Cardiac muscle cell (in vitro differentiated cells and primary cell): ENCODE measurements at places on chromosomes 4 and X. TPM values are rescaled to one million over a fixed set of nuclear protein-coding genes. Genes with fewer than 3 reads are reported as not detected.

CAPN6 gene
- total RNA-seq = 0.39 and 0.66 TPM in 2 replicates

NAA11 gene
- total RNA-seq = not detected in 2 replicates

CENPVL1 gene
- 1.4 TPM in 2 replicates for total RNA-seq

GAGE12H gene
- not detected in 2 replicates for total RNA-seq

QRFPR gene
- total RNA-seq = 1.1 and 2.6 TPM in 2 replicates

FGFBP2 gene
- total RNA-seq = not detected in 2 replicates

PSAPL1 gene
- 4.4 and 4.6 TPM in 2 replicates for total RNA-seq

FAM47A gene
- not detected in 2 replicates for total RNA-seq

GRIA2 gene
- total RNA-seq = not detected in 2 replicates

YY2 gene
- 0.63 and 1.1 TPM in 2 replicates for total RNA-seq

TMEM129 gene
- total RNA-seq = 174 and 175 TPM in 2 replicates

CLDN34 gene
- 0.14 TPM in 1 of 2 replicates, not detected in the other for total RNA-seq

DNA sequence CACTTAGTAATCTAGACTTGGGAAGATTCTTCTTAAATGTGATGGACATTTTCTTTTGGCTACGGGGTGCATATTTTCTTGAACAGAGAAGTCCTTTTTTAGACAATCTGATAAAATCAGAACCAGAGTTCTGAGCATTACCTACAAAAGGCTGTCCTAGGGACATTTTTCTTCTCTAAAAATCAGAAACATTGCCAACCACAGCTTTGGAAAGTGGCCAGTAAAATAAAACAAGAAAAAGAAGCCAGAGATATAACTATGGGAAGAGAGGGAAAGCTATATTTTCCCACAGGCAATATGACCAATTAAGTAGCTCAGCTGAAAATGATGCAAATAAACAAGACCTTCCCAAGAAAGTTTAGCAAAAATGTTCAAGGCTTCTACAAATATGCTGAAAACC, 55.9 kb downstream of the MXRA5 start:
- no peaks in the 10 kb centered on the region for H3K4me1 ChIP-seq
- no peaks in the 10 kb centered on the region for H3K27me3 ChIP-seq
- no peak for DNase-seq
- no peak overlapping the region for H3K27ac ChIP-seq
- H3K4me3 ChIP-seq = no peak overlapping the region

DNA sequence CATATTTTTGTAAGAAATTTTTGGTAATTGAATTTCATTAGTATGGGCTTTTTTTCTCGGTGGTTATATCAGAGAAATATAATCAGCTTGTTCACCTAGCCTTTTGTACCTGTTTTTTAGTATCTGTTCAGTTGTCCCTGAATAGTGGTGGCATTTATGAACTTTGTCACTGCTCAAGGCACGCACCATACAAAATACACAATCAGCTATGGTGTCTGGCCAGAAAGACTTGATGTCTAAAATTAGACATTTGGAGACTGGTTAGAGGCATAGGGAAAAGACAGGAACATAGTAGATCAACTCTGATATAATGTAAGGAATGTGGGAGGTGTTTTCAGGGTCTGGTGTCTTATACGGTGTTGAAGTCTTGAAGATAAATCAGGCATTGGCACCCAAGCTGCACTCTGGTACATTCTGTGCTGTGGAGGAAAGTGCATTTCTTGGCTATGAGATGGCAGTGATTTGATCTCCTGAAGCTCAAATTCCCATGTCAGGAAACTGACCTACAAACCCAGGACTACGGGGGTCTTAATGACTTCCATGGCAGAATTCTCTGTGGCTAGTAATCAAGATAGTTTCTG, 3.6 kb downstream of the ART3 start:
- no peaks in the 10 kb centered on the region for H3K27me3 ChIP-seq
- DNase-seq = peak; percentile 26
- H3K27ac ChIP-seq = peak overlapping the region; percentile 72
- H3K4me1 ChIP-seq = peaks cover 26% of the 10 kb centered on the region

- H3K36me3 ChIP-seq = no peaks in the 10 kb centered on the region
- H3K27me3 ChIP-seq = peaks cover 3% of the 10 kb centered on the region
These were observed 1283.4 kb downstream of the PCDH7 start for GRCh38 chr4:32003548-32003947.

DNA sequence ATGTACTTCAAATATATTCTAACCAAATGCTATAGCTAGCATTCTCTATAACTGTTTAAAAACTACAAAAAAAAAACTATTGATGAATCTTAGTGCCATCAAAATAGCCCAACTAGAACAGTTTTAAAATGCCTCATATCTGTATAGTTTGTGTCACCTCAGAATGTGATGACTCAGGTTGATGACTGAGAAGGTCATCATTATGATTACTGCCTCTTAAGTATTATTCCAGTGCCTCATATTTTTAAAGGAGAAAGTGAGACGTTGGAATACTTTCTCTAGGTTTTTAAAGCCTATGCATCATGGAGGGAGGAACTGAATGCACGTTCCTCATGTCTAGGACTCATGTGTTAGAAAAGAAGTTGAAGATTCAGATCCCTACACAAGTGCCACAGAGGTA, 88.2 kb downstream of the TMA16 start:
- H3K4me3 ChIP-seq = no peak overlapping the region
- no peaks in the 10 kb centered on the region for H3K36me3 ChIP-seq

DNA sequence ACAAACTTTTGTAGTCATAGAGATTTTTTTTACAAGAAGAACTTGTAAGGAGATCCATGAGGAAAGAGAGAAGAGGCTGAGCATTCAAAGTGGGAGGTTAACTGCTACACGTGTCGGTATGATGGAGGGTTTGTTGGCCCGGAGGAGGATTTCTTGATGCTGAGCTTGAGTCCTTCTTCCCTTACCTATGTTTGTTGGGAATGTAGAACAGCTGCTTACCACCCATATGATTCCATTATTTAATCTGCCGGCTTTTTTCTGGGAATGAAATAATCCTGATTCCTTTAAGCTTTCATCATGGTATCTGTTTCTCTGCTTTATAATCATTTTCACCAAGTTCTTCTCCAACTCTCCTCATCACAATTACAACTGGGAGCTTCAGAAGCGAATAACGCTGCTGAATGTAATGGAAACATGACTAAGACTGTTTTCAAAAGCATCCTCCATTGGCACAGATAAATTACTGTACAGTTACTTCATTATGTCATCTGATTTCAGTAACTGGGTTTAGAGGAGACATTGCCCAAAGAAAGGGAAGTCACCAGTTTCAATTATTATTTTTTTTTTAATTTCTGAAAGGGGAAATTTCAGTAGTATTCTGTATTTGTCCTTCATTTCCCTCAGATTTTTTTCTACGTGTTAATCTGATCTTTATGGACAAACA, 420.6 kb downstream of the SPRY1 start:
- no peaks in the 10 kb centered on the region for H3K27me3 ChIP-seq
- H3K27ac ChIP-seq = no peak overlapping the region
- DNase-seq = no peak
- peaks cover 14% of the 10 kb centered on the region for H3K4me1 ChIP-seq
- no peaks in the 10 kb centered on the region for H3K36me3 ChIP-seq

DNA sequence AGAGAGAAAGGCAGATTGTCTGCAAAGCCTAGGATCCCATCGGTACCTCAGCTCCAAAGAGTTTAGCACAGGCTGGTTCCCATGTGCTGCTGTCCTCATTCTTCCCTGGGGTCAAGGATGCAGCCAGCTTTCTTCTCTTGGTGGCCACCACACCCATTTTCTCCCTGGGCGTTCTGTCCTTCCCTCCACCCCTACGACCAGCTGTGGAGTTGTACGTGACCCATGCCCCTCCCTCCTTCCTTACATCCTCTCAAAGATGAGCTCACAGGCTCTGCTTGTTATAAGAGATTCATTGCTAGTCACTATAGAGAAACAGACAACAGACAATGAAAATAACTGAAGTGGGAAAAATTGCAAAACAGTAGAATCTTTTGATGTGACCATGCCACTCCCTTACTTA, 74.0 kb upstream of the KLF3 start:
- no peak overlapping the region for H3K27ac ChIP-seq
- H3K27me3 ChIP-seq = no peaks in the 10 kb centered on the region
- H3K4me1 ChIP-seq = no peaks in the 10 kb centered on the region

- no peak overlapping the region for H3K27ac ChIP-seq
- H3K36me3 ChIP-seq = no peaks in the 10 kb centered on the region
- no peak for DNase-seq
These were observed 19.1 kb downstream of the TRIML1 start for GRCh38 chr4:188158336-188158735.

DNA sequence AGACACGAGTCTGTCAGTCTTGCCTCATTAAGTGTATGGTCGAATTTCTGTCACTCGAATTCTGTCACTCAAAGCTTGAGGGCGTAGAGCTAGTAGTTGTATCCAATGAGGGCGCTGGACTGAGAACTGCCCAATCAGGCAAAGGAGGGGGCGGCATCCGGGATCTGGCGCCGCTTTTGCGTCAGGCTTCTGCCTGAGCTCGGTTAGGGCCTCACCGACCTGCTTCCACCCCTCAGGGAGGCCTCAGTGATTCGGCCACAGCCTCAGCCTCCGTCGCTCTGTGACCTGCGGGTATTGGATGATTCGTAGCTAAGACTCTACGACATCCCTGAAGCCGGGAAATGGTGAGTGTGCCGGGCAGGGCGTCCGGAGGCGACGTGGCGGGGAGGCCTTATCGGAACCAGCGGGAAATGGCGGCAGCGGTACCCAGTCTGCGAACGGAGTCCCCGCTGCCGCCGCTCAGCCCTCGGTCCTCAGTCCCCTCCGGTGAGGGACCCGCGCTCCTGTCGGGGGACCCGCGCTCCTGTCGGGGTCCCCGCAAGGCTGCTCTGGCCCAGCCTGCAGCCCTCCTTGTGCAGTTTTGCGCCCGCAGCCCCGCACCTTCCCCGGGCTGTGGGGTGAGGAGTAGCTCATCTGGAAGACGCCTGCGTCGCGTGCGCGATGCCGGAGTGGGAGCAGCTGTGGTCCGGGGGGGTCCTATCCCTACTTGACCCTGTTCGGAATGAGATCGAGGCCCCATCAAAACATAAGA, 88.3 kb downstream of the ZNF718 start:
- no peaks in the 10 kb centered on the region for H3K36me3 ChIP-seq
- DNase-seq = peak; percentile 90
- H3K4me1 ChIP-seq = no peaks in the 10 kb centered on the region
- H3K27ac ChIP-seq = peak overlapping the region; percentile 4
- H3K4me3 ChIP-seq = peak overlapping the region; percentile 47
- H3K27me3 ChIP-seq = no peaks in the 10 kb centered on the region

GRCh38 chrX:108148524-108148923, 56.9 kb downstream of the ATG4A start:
- H3K4me1 ChIP-seq = no peaks in the 10 kb centered on the region
- no peak overlapping the region for H3K4me3 ChIP-seq
- H3K27me3 ChIP-seq = no peaks in the 10 kb centered on the region
- no peaks in the 10 kb centered on the region for H3K36me3 ChIP-seq
- no peak overlapping the region for H3K27ac ChIP-seq

DNA sequence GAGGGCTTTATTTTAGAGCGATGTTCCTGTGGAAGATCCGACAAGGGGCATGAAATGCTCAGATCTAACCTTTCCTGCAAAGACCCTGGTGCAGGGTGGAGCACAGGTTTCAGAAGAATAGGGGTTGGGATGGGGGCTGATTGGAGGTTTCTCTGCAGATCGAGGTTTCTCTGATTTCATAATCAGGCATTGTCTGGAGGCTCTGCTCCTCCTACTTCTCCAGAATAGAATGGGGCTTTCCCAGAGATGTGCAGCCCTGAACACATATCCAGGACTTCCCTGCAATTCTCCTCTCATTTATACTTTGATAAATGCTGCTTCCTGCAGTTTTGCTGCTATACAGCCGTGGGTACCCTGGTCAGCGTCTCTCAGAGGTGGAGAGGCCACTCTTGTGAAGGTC, 397.6 kb upstream of the BOD1L1 start:
- peak; percentile 24 for DNase-seq
- no peaks in the 10 kb centered on the region for H3K27me3 ChIP-seq
- H3K36me3 ChIP-seq = no peaks in the 10 kb centered on the region
- no peak overlapping the region for H3K4me3 ChIP-seq

DNA sequence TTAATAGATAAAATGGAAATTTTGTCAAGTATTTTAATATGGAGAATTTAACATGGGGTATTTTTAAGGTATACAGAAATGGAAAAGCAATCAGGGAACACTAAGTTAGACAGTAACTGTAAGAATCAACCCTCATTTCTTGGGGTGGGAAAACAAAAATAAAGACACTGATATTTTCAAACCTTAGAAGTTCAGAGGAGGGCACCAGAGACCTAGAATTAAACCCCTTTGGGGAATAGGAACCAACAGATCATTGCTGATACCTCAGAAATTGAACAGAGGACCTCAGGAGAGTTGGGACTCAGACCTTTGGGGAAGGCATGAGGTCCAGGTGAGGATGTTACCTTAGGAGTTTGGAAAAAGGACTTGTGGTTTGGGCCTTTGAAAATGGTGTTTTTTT, 435.6 kb downstream of the TMA16 start:
- no peak overlapping the region for H3K4me3 ChIP-seq
- H3K27me3 ChIP-seq = no peaks in the 10 kb centered on the region
- DNase-seq = no peak
- H3K27ac ChIP-seq = no peak overlapping the region
- H3K4me1 ChIP-seq = no peaks in the 10 kb centered on the region

DNA sequence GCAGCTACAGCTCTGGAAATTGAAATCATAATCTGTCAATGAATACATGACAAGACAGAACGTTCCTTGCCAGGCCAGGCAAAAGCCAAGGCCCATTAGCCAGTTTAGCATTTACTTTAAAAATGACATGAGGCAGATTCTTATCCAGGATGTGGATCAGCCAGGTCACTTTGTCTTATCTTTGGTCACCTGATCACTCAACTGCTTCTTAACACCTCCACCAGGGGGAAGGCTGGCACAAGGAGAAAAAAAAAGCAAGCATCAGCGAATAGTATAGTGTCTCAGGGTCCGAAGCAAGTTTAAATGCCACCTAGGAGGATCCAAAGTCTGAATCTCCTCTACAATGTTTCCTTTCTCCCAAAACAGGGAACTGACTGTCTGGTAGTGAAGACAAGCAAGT, 18.8 kb downstream of the ATP1B4 start:
- no peak overlapping the region for H3K4me3 ChIP-seq
- H3K27me3 ChIP-seq = no peaks in the 10 kb centered on the region
- H3K36me3 ChIP-seq = no peaks in the 10 kb centered on the region
- no peak overlapping the region for H3K27ac ChIP-seq
- no peak for DNase-seq
- peaks cover 7% of the 10 kb centered on the region for H3K4me1 ChIP-seq

- H3K4me1 ChIP-seq = peaks cover 20% of the 10 kb centered on the region
- H3K27me3 ChIP-seq = no peaks in the 10 kb centered on the region
- H3K27ac ChIP-seq = no peak overlapping the region
- no peak overlapping the region for H3K4me3 ChIP-seq
These were observed 61.2 kb downstream of the GAB1 start for GRCh38 chr4:143397887-143398286.

DNA sequence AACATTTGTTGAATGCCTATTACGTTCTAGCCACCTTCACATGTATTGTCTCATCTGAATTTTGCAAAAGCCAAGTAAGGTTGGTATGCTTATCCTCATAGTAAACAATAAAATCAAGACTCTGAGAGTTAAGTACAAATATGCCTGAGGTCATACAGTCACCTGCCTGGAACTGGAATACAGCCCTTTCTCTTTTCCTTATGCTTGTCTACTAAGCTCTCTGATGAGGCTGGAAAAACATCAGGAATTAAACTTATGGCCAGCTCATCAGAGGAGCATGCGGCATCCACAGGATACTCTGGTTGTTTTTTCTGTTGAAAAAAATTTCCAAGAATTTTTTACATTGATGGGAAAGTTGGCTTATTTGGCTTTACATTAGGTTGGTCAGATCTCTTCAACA, 35.5 kb downstream of the NCAPG start:
- no peak for DNase-seq
- H3K27ac ChIP-seq = no peak overlapping the region
- H3K27me3 ChIP-seq = no peaks in the 10 kb centered on the region
- no peaks in the 10 kb centered on the region for H3K4me1 ChIP-seq
- peaks cover 5% of the 10 kb centered on the region for H3K36me3 ChIP-seq

- peaks cover 16% of the 10 kb centered on the region for H3K4me1 ChIP-seq
- no peak for DNase-seq
- peak overlapping the region; percentile 18 for H3K27ac ChIP-seq
- no peaks in the 10 kb centered on the region for H3K27me3 ChIP-seq
- H3K36me3 ChIP-seq = no peaks in the 10 kb centered on the region
These were observed 50.5 kb upstream of the GUCY1A1 start for GRCh38 chr4:155616117-155616516.
